Stimulated activated CD4-positive, alpha-beta T cell treated with anti-CD3 and anti-CD28 coated beads, Interleukin-15, amount 100 ng/mL, for 24 hours (primary cell): ENCODE measurements at places on chromosomes 3 and 15.

DNA sequence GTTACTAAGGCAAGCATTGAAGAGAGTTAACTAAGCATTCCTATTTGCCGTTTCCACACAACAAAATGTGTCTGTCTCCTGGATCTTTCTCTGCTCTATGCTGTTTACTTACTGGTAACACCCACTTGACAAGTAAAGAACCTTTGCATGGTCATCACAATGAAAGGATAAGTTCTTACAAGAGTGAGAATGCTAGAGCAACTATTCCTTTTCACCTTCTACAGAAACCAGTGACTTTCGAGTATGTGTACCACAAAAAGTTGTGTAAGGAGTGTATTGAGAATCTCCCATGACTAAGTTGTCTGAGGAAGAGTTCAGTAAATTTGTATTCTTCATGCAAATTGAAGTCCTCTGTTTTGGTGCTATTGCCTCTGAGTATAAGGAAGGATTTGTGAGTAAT lies 10.8 kb downstream of the TIPARP start:
- no peak for DNase-seq

GRCh38 chr15:70504988-70505387 lies 258.4 kb downstream of the UACA start:
- no peak for DNase-seq

- no peak for DNase-seq
These were observed 483.1 kb upstream of the EPHA6 start for GRCh38 chr3:96331341-96331740.

GRCh38 chr15:77664428-77664827 lies 31.7 kb upstream of the LINGO1 start:
- DNase-seq: no peak

DNA sequence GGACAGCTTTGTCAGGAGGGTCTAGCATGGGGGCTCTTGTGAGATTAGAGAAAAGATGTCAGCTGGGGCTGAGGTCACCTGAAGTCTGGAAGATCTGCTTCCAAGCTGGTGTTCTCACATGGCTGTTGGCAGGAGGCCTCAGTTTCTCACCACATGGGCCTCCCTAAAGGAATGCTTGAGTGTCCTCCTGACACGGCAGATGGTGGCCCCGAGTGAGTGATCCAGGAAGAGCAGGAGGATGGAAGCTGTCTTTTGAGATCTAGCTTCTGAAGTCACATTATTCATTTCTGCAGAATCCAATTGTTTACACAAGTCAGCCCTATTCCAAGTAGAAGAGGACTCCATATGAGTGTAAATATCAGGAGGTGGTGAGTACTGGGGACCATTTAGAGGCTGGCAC lies 344.0 kb upstream of the PROK2 start:
- DNase-seq: no peak
